Hematopoietic multipotent progenitor cell treated with erythropoietin and hydrocortisone succinate and interleukin-3 and kit ligand, for 15 days (in vitro differentiated cells): ENCODE measurements at places on chromosomes 7 and 10.

GRCh38 chr10:84348860-84349259 lies 20.5 kb downstream of the CCSER2 start:
- DNase-seq: no peak

- no peak for DNase-seq
Measured at GRCh38 chr7:112383671-112384417, 66.4 kb upstream of the IFRD1 start.

DNA sequence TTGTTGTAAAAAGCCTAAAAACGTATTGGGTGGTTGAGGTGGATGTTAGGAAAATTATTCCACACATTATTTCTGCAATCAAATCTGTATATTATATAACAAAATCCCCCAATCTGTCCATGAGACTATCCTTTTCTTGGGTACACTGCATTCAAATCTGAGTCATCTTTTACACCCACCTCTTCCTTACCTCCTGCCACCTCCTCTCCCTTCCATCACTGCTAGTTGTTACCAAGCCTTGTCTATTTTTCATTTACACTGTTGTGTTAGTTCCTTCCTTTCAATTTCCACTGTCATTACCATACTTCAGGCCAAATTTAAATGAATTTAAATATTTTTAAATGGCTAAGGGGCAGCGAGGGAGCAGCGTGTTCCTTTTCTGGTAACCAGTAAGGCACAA lies 83.3 kb downstream of the ITGA8 start:
- no peak for DNase-seq

- DNase-seq: no peak
Measured at GRCh38 chr10:118444069-118444468, 101.9 kb upstream of the FAM204A start.
